ENCODE measurements at places on chromosomes 7 and 10.

- no peak for DNase-seq
Measured at GRCh38 chr10:69464801-69465401, 13.6 kb downstream of the TSPAN15 start.

DNA sequence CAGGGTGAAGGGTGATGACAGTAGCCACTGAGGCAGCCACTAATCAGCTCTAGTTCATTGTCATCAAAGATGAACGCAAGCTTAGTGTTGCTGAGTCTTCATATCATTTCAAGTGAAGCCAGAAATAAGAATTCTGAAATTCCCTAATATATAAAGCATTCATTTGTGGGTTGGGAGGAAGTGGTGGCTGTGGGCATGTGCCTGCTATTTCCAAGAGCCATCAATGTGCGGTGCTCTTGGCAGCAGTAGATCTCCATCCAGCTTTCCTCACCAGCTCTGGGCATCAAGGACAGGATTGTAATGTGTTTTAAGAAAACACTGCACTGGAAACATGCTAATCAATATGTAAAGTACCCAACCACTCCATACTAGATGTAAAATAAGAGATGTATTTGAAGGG lies 202.5 kb upstream of the AHR start:
- DNase-seq = no peak

- peak; percentile 66 for DNase-seq
Measured at GRCh38 chr10:86585037-86585929, 63.7 kb upstream of the WAPL start.

DNA sequence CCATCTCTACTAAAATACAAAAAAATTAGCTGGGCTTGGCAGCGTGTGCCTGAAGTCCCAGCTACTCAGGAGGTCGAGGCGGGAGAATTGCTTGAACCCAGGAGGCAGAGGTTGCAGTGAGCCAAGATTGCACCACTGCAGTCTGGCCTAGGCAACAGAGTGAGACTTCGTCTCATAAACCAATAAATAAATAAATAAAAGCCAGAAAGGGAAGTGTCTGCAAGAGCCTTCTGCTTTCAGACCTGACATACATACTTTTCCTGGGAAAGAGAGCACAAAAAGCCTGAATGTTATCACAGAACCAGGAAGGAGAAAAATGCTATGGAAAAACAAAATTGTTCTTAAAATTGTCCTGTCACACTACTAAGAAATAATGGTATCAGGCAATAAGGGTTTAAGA lies 4.1 kb upstream of the KIF5B start:
- DNase-seq = no peak

DNA sequence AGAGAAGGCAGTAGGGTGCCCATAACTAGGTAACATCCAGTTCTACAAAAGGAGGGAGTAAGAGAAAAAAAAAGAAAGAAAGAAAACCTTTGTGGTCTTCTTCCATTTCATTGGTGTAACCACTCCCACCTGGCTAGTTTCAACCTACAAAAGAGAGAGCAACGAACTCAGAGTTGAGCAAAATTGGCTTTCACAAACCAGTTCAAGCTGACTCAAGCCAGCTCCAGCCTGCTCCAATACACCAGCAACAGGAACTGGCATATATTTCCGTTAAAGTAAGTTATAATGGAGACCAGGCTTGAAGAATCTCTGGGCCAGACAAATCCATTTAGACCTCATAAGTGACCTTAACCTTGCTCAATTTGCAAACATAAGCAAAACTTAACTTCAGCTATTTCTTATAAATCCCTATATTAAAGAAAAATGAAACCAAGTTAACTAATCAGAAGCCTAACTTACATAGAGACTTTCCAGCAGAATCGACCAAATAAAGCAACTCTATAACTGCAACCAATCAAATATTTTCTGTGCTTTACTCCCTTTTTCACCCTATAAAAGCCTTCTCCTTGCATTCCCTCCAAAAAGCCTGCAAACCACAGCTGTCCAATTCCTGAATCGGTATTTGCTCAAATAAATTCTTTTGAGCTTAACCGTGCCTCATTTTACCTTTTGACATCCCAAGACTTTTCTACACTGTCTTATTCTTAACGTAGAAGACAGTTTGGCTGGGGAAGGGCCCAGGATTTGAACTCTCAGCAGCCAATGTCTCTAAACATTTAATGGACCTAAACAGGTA lies 10.1 kb downstream of the ANKRD22 start:
- no peak for DNase-seq

- DNase-seq = no peak
Measured at GRCh38 chr10:78470267-78471103, 436.8 kb downstream of the RPS24 start.

- DNase-seq = no peak
Measured at GRCh38 chr7:132846086-132846485, 235.8 kb downstream of the CHCHD3 start.

DNA sequence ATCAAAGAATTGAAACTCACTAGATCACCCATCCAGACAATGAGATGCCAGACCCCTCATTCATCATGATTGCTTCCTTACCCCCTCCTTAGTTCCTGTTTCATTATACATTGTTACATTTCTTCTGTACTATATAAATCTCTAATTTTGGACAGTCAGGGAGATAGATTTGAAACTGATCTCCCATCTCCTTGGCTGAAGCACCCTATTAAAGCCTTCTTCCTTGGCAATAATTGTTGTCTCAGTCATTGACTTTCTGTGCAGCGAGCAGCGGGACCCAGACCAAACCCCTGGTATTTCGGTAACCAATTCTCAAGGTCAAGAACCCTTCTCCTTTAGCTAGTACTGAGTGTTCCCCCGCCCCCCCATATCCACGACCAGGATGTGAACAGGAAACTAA lies 100.2 kb downstream of the ABLIM1 start:
- no peak for DNase-seq

Measured in astrocyte of the spinal cord (primary cell).